ENCODE measurements at places on chromosomes 4 and X.

GRCh38 chr4:6092971-6093370, 74.7 kb upstream of the C4orf50 start:
- no peak for DNase-seq

GRCh38 chr4:12703036-12703435, 781.1 kb downstream of the RAB28 start:
- DNase-seq, result no peak

DNA sequence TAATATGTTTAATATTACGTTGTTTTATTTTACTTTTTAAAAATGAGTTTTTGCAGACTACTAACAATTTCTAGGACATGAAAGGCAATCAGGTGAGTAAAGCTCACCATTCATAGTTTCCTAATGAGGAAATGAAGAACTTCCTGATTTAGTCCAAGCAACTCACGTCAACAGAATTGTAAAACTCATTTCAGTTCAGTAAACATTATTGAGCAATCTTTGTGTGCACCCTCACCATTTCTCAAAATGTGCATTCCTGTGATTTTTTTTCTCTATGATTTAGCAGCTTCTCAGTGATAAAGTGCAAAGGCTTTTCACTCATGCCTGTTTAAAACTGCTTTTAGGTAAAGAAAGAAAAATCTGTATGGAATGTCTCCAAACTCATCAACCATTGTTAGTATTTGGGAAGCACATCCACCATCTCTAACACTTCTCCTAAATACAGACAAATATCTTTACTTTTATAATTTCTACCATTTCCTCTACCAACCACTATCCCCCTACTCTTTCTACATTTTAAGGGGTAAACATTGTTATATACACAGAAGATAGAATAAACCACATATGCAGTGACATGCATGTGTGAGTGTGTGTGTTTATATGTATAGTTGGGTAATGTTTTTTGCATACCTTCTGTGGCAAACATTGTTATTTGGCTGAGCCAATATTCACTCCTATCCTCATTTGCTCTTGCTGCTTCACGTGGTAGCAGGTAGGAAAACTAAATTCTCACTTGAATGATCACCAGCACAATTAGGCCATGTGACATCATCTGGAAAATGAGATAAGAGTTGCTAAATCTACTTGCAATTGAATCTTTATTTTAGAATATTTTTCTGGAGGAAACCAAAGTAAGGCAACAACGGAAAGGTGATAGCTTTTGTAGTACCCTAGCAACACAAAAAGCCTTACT, 54.7 kb upstream of the PRDM8 start:
- DNase-seq, result no peak

DNA sequence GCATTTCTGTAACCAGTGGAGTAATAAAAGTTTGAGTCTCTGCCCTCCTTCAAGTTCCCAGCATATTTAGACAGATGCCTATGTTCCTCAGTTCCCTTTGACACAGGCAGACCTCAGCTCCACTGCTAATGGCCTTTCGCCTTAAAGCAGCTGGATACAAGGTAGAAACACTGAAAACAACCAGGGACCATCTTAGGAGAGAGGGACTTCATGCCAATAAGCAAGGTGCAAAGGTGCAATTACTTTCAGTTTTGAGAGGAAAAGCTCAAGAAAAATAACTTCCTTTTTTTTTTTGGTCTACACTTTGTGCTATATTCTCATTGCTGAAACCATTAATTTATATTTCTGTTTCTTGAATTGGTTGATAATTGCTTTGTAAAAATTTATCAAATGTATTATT, 781.9 kb upstream of the GALNTL6 start:
- DNase-seq, result no peak

DNA sequence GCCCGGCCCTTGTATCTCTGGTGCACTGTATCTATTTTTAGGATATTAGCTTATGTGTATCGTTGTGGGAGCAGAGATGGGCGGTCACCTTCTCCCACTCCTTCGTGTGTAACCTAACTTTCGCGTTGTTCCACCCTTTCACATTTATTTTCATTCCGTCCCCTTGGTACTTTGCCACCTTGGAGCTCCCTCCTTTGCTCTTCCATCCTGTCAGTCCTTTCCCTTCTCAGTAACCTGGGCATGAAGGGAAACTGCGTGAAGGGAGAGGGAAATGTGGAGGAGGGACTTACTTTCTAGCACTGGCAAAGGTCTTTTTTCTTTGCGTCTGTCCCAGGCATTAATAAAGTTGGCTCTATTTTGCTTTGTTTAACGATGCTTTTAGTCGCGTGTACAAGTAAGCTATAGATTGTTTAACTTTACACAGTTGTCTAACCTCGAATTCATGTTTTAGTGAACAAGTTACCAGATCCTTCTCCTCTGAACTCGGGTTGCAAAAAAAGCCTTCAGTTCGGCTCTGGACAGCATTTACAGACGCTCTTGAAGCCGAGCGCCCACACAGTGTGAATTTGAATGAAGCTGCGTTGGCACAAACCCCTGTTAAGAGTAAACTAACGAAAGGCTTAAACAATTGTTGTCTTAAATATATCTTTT, 3.9 kb downstream of the PCDH10 start:
- no peak for DNase-seq

DNA sequence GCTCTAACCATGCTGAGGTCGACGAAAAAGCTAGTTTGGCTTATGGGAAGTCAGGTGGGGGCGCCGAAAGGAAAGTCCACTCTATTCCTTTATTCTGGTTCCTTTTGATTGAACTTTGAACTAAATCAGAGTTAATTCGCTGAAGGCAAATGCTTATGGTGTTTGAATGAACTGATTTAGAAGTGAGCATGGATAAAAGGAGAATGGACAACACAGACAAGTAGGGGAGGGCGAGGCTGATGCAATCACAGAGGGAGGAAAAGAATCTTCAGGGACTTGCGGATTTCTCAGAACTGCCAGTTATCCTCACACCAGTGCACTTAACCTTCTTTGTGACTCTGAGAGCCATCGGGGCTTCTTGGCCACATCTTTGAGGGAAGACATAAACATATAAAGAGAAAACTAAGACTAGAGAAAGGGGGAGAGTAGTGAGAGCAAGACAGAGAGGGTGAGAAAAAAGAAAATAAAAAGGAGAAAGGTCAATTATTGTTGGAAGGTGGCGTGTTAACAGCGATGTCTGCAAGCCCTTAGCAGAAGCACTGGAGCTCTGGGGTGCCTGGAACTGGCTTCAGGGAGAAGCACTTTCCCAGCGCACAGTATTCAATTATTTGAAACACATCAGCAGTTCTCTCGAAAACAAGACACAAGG, 79.6 kb upstream of the PLAC1 start:
- no peak for DNase-seq

DNA sequence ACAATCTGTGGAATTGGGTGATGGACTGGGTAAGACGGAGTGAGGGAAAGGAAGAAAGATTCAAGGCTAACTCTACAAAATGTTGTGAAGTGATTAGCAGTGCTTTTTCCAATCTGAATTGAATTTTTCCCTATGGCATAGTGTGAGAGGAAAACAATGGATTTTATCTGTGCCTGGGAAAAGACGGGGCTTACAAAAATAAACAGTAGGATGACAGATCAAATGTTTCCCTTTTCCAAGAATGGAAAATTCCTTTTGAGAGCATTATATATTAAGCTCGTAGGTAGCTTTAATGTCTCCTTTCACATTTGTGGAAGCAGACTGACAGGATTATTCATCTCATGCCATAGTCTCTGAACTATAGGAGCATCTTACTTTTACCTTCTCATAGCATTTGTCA, 27.8 kb downstream of the ATP11C start:
- DNase-seq, result no peak

DNA sequence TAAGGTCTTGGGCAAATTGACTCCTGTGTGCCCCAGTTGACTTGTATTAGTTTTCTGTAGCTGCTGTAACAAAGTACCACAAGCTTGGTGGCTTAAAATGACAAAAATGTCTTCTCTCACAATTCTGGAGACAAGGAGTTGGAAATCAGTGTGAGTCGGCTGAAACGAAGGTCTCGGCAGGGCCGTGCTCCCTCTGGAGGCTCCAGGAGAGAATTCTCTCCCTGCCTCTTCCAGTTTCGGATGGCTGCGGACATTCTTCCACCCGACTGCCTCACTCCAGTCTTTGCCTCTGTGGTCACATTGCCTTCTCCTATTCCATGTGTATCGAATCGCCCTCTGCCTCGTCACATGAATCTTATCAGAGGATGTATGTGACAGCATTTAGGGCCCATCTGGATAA, 66.0 kb upstream of the PHOX2B start:
- peak; percentile 66 for DNase-seq

- DNase-seq, result no peak
Observed at GRCh38 chr4:8410066-8410625, 30.4 kb downstream of the ACOX3 start.

DNA sequence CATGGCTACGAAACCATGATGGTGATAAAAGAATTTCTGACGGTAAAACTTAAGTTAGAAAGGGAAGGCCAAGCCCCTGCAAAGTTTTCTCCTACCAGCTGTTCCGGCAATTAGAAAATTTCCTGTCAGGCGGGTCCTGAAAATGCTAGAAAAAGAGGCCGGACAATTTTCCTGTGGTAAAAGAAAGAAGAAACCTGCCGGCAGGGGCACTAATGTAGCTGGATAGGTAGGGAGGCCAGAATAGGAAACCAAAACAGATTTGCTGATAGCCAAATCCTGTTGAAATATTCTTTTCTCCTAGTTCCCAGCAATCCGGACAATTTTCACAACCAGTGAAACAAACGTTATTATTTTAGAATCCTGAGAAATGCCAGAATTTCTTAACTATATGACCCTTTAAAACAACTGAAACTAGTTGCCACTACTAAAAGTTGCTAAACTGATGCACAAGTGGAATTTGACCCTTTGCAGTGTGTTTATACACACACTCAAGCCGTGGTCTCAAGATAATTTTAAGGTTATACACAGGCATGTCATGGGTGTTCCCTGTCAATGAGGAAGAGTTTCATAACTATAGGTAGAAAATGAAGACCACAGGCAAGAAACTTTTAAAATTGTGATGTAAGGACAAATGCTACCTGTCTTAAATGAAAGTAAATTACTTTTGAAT, 47.7 kb downstream of the RPS6KA3 start:
- DNase-seq, result no peak

GRCh38 chr4:53050361-53050774, 188.3 kb downstream of the RASL11B start:
- no peak for DNase-seq

- peak; percentile 1 for DNase-seq
Observed at GRCh38 chr4:111602848-111603247, 542.4 kb upstream of the FAM241A start.

DNA sequence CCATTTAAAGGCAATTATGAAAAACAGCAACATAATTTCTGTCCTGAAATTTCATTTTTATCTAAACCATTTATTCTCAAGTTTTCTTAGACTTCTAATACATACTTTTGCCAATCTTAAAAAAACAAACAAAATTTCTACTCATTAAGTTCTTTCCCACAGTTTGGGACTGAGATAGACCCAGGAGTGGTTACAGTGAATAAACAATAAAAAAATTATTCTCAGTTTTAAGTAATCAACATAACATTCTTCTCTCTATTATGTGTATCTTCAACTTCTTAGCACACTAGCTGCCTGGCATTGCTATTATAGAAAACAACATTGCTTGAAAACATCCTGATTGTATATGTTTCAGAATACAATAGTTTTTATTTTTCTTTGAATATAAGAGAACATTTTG, 532.8 kb downstream of the IL15 start:
- DNase-seq, result no peak

- no peak for DNase-seq
Observed at GRCh38 chr4:55363691-55364351, 17.8 kb downstream of the SRD5A3 start.

- DNase-seq, result no peak
Observed at GRCh38 chr4:41873380-41874295, 61.6 kb upstream of the TMEM33 start.

- no peak for DNase-seq
Observed at GRCh38 chrX:9466124-9466495, 1.3 kb downstream of the TBL1X start.

GRCh38 chr4:53507058-53507457, 84.2 kb downstream of the LNX1 start:
- no peak for DNase-seq

DNA sequence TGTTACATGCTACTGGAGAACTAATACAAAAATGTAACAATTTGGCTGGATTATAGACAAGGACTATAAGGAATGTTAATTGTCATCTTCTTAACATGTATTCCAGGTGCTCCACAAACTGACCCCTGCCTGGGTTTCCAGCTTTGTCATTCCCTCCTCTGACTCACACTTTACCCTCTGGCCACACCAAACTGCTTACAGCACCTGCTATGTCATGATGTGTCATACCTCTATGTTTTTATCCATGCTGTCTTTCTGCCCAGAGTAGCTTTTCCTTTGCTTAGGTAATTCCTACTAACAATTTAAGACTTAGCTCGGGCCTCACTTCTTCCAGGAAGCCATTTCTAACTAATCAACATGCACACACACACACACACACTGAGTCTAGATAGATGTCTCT, 14.0 kb upstream of the SHROOM4 start:
- no peak for DNase-seq

- DNase-seq, result no peak
Observed at GRCh38 chr4:143140696-143141095, 44.0 kb upstream of the USP38 start.
